Umbilical cord (tissue), 2 donors: ENCODE measurements at places on chromosomes 16 and 17. TPM values are rescaled to one million over a fixed set of nuclear protein-coding genes. Genes with fewer than 3 reads are reported as not detected.

HSF5 gene
- 0.72 TPM for total RNA-seq

KRT20 gene
- total RNA-seq, result 3.4 TPM

PAQR4 gene
- 5.8 TPM for total RNA-seq

DNA sequence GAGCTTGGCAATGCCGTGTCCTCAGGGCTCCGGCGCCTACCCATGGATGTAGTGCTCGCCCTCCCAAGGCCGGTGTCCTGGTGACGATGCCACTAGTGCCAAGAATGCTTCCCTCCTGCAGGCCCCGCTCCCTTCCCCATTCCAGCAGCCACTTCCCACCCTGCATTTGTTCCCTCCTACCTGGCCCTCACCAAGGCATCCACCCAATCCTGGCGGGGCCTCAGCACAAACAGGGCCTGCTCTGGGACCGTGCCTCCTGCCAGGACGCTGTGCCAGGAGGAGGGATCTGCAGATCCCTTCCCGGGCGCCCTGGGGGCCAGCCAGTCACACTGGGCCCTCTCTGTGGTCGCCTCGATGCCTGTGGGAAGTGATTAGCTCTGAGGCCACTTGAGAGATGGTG, 25.1 kb downstream of the ABR start:
- no peak for DNase-seq

GRCh38 chr16:57564571-57565270, 22.3 kb downstream of the ADGRG5 start:
- peak; percentile 63 for DNase-seq

- DNase-seq, result no peak
Observed at GRCh38 chr17:51500454-51500853, 240.1 kb downstream of the UTP18 start.

DNA sequence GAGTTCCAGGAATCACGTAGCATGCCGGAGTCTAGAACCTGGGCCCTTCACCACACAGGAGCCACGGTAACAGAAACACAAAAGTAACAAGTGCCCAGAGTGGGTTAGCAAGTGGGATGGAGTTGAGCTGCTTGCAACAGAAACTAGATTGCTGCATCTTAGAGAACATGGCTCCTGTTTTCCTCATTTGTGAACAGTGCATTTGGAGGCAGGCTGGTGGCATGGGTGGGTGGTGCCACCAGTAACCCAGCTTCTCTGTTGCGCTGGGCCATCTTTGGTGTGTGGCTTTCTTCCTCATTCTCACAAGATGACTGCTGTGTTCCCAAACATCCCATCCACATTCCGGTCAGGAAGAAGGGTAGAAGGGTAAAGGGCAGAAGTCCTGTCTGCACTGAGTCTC, 95.5 kb downstream of the KATNIP start:
- DNase-seq, result no peak

DNA sequence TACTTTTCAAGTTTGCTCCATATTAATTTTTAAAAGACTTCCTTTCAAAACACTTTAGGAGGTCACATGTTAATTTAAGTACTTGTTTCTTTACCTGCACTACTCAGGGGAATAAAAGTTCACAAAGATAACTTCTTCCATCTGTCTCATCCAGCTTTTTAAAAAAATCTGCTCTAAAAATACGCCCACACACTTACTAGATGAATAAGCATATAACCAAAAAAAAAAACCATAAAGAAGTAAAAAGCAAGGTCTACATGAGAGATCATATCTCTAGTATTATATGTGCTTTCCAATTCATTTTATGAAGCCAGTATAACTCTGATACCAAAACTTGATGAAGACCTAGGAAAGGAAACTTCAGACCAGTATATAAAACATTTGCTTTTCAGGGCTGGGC, 17.2 kb downstream of the SKAP1 start:
- DNase-seq, result no peak

DNA sequence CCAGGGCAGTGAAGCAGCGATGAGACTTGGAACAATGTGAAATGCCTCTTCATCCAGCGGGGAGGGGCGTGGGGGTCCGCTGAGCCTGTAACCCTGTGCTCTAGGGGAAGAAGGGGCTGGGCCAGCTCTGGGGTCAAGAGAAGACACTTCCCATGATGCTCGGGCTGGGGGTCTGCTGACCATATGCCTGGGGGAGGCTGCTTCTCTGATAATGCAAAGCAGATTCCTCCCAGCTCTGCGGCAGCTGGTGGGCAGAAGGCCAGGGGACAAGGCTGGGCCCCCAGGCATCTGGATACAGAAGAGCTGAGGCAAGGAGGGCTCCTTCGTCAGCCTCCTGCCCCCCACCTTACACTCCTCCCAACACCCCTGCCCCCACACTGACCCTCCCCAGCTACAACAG, 24.7 kb downstream of the NGFR start:
- DNase-seq, result peak; percentile 75

- no peak for DNase-seq
Observed at GRCh38 chr17:8468980-8469379, 33.3 kb downstream of the NDEL1 start.

DNA sequence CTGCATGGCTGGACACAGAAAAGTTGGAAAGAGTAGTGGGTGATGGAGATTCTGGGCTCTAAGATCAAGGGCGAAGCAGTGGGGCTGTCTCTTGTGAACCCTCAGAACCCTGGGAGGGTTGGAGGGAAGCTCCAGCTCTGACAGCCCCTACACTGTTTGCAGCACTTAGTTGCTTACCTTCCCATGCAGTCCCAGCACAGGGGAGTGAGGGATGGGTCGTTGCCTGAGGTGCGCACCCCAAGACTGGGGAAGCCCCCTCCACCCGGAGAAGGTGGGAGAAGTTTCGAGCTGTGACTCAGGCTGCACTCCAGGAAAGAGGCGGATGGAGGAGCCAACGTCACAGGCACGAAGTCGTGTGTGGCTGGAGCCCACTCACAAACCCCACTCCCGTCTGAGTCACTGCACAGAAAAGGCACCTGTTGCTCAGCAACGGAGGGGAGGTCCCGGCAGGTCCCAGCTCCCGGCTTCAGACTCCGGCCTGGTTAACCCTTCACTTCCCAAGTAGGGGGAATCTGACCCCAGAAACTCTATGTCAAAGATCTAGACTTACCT, 60.1 kb downstream of the AIPL1 start:
- peak; percentile 28 for DNase-seq

- DNase-seq, result no peak
Observed at GRCh38 chr17:61442136-61442775, 10.0 kb upstream of the TBX4 start.

DNA sequence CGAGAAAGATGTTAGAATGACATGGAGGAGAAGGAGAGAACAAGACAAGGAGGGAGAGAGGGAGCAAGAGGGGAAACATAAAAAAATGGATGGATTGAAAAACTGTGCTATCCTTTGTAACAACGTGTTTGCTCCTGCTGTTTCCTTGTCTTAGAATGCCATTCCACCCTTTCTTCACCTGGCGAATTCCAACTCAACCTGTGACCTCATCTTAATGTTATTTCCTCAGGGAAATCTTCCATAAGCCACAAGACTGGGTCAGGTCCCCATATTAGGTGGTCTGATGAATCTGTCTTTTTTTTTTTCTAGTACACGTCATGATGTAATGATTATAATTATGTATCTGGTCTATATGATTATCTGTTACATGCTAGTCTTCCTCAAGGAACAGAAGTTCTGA, 195.0 kb upstream of the MAF start:
- no peak for DNase-seq

DNA sequence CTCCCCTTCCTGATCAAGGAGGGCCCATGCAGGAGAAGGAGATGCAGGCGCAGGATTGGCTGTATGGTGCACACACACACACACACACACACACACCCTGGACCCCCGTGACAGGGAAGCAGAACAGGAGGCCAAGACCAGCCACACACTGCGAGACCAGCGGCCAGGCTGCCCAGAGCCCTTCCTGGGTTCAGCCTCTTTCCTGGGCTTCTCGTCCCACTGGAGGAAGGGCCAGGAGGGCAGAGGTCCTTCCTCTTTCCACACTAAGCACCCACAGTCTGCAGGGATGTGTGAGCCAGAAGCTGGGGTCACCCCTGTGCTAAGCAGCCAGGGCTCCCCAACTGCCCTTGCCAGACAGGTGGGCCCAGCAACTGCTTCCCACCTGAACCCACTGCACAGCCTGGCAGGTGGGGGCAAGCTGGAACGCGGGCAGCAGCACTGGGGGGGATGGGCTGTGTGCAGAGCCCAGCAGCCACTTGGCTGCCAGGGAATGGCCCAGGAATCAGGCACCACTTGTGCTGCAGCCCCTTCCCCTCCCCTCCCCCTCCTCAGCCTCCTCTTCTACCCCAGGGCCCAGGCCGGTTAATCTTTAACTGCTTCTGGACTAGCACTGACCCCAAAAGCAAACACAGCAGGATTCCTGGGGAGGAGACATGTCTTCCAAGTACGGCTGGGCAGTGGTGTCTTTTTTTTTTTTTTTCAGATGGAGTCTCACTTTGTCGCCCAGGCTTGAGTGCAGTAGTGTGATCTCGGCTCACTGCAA, 44.6 kb upstream of the SLC38A10 start:
- no peak for DNase-seq

- no peak for DNase-seq
Observed at GRCh38 chr16:5041600-5042133, 7.9 kb upstream of the NAGPA start.

DNA sequence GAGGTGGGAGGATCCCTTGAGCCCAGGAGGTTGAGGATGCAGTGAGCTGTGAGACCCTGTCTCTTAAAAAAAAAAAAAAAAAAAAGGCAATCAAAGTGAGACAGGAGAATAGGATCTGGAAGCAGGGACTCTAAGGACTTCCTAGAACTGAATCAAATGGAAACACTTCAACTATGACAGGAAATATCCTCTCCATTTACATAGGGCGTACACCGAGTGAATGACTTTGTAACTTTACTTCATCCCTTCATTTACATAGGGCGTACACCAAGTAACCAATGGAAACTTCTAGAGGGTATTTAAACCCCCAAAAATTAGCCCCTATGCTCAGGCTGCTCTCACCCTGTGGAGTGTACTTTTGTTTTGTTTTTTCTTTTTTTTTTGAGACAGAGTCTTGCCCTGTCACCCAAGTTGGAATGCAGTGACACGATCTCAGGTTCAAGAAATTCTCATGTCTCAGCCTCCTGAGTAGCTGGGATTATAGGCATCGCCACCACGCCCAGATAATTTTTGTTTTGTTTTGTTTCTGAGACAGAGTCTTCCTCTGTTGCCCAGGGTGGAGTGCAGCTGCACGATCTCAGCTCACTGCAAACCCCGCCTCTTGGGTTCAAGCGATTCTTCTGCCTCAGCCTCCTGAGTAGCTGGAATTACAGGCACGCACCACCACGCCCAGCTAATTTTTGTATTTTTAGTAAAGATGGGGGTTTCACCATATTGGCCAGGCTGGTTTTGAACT, 9.6 kb upstream of the PRPSAP1 start:
- DNase-seq, result no peak

DNA sequence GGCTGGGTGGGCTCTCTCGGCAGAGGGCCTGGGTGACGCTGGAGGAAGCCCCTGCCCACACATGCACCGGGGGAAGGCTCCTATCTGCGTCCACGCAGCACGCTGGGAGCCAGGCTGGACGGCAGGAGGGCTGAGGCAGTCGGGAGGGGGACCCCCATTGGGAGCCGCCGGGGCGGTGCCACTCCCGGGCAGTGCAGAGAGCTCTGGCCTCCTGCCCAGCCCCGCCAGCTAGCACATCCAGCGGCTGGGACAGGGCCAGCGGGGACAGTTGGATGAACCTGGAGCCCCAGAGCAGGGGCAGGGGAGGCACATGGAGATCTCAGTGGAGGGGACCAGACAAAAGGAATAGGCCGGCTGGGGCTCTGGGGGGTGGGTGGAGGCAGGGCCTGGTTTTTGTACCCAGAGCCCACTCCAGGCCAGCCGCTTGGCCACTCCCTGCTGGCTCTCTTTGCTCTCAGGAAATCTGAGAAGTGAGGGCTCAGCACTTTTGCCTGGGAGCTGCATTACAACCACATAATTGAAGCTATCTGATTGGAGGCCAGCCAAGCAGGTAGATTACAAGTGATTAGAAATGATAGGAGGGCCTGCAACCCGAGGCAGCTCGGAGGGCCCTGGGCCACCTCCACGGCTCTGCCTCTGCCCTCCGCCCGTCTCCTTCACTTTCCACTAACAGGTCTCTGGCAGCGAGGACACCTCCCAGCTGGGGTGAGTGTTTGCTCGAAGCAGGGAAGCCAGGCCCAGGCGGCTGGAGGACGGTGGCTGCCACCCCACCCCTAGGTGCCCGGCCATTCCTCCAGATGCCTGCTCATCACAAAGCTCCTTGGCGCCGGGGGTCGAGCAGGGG, 40.1 kb downstream of the ENGASE start:
- peak; percentile 87 for DNase-seq
